Thoracic aorta (tissue), 2 donors: ENCODE measurements at places on chromosomes 2 and 18. TPM values are rescaled to one million over a fixed set of nuclear protein-coding genes. Genes with fewer than 3 reads are reported as not detected.
A peak's percentile ranks its signal among the peaks of the same experiment; 100 is the strongest.

The SLC8A1 gene
- 31.2 TPM for total RNA-seq

The TSGA10 gene
- 8.8 TPM for total RNA-seq

DNA sequence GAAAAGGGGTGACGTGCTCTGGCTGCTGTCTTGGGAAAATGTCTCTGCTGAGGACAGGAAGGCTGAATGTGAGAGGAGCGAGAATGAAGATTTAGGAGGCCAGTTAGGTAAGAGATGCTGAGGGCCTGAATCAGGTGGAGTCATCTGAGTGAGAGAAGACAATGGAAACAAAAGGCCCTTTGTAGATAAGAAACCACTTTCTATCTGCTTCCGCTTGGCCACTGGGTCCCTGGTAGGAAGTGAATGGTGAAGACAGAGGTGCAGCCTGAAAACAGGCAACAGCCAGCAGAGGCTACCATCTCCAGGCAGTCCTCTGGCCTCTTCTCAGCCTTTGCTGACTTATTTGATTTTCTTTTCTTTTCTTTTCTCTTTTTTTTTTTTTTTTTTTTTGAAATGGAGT is 374.0 kb upstream of the SLC14A2 start:
- H3K4me3 ChIP-seq = no peak overlapping the region
- H3K4me1 ChIP-seq = peaks cover 38% of the 10 kb centered on the region
- H3K27me3 ChIP-seq = no peaks in the 10 kb centered on the region
- H3K27ac ChIP-seq = peak overlapping the region; percentile 58
- H3K36me3 ChIP-seq = no peaks in the 10 kb centered on the region

- H3K36me3 ChIP-seq = no peaks in the 10 kb centered on the region
- no peak for DNase-seq
These were observed 412.1 kb upstream of the TRIB2 start for GRCh38 chr2:12304564-12305171.

DNA sequence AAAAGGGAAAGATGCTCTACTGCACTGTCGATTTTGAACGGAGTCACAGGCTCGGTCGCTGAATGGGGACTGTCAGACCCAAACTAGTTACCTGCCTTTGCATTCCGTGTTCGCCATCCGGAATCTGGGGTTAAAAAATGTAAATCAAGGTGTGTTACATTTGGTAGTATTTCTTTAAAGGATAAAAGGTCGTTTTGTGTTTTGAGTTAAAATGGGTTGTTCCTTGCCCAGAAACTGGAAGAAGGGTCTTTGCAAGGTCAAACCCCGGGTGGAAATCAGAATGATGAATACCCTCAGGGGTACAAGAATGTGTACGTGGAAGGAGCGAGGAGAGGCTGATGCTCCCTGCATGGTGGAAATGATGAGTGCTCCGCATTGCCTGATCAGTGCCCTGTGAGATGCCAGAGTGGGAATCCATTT is 1.0 kb downstream of the VSNL1 start:
- H3K27me3 ChIP-seq = no peaks in the 10 kb centered on the region
- H3K4me3 ChIP-seq = peak overlapping the region; percentile 70
- DNase-seq = no peak
- H3K4me1 ChIP-seq = peaks cover 27% of the 10 kb centered on the region

- H3K36me3 ChIP-seq = no peaks in the 10 kb centered on the region
- no peak for DNase-seq
- no peak overlapping the region for H3K27ac ChIP-seq
- H3K27me3 ChIP-seq = no peaks in the 10 kb centered on the region
- no peak overlapping the region for H3K4me3 ChIP-seq
These were observed 25.4 kb downstream of the GREB1L start for GRCh38 chr18:21267400-21267799.
